CD4-positive, alpha-beta T cell treated with Interleukin-17A for 4 hours (primary cell): ENCODE measurements at places on chromosomes 2 and 18.

DNA sequence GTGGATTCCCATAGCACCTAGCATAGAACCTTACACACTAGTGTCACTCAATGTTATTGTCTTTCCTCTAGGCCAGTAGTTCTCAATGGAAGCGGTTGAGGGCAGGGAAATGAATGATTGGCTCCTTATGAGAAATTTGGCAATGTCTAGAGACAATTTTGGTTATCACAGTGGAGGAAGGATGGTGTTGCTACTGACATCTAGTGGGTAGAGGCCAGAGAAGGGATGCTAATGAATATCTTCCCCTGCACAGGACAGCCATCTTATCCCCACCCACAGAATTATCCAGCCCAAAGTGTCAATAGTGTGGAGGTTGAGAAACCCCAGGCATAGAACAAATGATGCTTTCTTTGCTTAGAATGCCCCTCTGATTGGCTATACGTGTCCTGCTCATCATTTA is 15.8 kb downstream of the C18orf63 start:
- no peak for DNase-seq

DNA sequence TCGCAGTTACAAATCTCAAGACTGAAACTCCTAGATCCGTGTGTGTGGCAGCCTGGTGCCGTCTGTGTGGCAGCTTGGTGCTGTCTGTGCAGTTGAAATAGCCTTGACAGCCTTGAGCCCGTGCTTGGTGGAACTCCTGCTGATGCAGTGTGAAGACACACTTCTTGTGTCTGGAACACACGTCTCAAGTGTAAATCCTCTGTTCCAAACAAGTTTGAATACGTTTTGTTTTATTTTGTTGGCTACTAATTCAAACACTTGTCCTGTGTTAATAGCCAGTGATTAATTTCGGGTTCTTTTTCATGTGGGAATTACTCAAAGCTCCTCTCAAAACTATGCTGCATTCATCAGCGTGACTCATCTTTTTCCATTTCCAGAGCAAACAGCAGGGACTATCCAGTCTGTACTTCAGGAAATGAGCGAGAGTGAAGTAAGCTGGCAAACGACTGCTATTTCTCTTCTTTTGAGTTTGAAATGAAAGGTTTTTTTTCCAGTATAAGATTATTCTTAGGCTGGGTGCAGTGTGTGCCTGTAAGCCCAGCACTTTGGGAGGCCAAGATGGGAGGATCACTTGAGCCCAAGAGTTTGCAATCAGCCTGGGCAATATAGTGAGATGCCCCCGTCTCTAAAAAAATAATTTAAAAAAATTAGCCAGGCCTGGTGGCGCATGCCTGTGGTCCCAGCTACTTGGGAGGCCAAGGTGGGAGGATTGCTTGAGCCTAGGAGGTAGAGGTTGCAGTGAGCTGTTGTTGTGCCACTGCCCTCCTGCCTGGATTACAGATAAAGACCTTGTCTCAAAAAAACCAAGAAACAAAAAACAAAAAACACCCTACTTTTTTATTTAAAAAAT is 152.9 kb downstream of the SPP2 start:
- no peak for DNase-seq

DNA sequence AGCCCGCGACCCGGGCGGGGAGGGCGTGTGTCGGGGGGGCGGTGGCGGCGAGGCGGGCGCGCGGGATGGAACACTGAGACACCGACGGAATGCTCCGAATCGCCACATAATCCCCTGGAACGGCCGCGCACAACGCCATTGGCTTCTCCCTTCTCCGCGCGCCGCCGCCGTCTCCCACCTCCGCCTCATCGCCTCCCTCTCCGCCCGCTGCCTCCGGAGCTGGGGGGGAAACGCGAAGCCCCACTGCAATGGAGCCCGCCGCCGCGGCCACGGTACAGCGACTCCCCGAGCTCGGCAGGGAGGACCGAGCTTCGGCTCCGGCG is at the start of gene PHLPP1:
PHLPP1 (plus strand) TSS at position 106 of the 323 bp plus-strand sequence; CDS start at position 249, 143 bp downstream.
- DNase-seq = no peak

DNA sequence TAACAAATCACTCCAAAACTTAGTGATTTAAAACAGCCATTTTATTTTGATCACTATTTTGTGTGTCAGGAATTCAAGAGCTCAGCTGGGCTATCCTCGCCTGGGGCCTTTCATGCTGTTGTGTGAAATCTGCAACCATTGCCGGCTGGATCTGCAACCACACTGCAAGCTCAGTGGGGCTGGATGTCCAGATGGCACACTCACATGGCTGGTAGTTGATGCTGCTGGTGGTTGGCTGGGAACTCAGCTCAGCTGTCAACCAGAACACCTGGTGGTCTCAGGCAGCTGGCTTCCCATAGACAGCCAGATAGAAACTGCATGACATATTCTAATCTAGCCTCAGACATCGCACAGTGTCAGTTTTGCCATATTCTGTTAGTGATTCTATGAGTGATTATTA is 30.6 kb upstream of the AP1S3 start:
- no peak for DNase-seq

DNA sequence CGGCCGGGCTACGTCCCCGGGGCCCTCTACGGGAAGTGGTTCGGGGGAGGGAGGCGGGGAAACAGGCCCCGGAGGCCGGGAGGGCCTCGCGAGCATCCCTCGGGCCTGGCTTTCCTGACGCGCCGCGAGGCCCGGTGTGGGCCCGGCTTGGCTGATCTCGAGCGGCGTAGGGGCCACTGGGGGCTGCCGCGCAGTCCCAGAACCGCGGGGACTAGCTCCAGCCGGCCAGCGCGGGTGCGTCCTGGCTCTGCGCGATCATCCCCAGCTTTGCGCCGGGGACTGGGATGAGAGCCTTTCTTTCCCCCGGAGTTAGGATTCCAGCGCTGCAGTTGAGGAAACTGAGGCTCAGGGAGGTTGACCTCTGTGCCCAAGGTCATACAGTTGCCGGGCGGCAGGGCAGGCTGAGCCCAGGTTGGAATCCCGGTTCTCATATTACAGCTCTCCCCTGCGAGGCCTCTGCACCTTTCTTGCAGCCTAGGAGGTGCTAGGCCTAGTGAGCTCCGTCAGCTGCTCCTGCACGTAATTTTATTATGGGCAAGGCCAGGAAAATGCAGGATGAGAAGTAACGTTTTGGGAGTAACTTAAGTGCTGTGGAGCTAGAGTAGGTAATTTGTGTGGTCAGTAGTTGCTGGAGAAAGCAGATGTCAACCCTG is 501 bp downstream of the LPIN1 start:
- DNase-seq = peak; percentile 39

DNA sequence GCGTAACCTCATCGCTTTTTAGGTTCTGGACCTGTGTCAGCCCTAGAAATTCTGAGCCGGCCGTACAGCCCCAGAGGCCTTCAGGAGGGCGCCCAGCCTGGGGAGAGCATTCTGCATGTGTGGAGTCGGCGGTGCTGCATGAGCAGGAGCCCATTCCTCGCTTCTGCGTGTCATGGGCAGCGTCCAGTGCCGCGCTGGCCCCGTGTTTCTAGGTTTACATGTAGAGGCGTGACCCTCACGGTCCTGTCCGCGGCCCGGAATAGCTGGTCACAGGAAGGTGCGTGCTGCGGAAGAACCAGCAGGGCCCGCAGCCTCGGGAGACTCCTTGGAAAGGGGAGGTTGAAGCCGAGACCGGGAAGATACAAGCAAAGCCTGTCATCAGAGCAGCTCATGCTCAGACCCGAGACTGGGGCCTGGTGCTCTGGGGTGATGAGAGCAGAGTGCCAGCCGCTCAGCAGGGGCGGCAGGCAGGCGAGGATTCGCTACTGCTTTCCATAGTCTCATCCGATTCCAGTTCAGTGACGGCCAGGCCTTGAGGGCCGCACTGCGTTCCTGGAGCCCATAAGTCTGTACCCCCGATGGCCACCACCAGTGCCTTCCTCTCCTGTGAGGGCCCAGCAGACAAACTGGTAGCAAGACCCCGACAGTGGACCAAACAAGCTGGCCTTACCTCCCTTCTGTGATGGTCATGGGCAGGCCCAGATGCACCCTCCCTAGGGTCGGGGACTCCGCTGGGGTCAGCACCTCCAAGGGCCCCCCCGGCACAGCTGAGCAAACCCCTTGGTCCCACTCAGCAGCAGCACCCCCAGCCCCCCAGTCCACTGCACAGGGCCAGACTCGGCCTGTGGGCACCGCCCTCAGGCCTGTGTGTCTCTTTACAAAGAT is 15.6 kb upstream of the NFATC1 start:
- no peak for DNase-seq

DNA sequence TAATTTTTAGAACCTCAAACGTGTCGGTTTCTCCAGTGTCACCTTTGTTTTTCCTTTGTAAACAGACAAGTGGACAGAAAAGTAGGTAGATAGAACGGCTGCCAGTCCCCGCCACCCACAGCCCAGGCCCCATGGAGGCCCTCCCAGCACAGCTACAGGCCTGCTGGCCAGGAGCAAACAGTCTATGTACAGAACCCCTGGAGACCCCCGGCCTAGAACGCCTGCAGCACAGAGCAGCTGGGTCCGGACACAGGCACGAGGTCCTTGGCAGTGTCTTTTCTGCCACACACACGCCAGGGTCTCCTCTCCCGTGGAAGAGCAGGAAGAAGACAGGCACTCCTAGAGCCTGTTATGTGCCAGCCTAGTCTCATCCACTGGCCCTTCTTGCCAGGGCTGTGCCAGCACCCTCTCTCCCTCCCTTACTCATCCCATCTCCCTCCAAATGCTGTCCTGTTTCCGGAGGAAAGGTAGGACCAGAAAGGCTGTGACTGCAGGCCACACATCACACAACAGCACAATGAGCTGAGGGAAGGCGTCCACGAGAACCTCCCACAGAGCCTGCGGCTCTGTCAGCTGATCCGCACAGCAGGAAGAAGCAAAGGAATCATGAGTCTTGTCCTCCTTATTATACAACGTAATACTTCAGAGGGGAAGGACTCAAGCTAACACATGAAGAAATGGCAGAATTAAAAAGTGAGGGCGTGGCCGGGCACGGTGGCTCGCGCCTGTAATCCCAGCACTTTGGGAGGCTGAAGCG is 7.7 kb downstream of the DTYMK start:
- no peak for DNase-seq

- DNase-seq = no peak
These were observed 14.8 kb upstream of the REEP1 start for GRCh38 chr2:86352137-86352726.

- DNase-seq = no peak
These were observed 133.7 kb downstream of the RHBDD1 start for GRCh38 chr2:226969417-226970080.

DNA sequence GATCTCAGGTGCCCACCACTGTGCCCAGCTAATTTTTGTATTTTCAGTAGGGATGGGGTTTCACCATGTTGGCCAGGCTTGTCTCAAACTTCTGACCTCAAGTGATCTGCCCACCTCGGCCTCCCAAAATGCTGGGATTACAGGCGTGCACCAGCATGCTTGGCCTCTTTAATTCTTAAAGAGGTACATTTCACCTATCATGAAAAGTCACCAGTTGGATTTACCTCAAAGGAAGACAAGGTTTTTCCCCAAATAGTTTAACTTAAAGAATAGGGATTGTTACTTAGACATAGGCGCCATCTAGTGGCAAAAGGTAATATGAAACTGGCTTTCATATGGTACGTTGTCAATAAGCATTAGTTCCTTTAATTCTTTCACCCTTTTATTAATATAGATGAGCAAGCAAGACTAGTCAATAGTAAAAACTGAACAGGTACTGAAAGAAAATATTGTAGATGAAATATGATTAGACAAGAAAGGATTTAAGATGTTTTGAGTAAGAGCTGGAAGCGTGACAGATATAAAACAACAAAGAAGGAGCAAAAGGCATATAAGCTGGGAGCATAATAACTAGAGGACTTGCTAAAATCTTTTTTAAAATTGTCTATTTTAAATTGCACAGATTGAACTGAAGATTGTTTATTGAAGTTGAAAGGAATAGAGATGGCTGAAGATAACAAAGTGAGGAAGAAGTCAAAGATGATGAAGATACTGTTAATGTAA is 35.0 kb upstream of the PSMD14 start:
- DNase-seq = peak; percentile 43

GRCh38 chr2:237270520-237270919 is 143.4 kb downstream of the COL6A3 start:
- DNase-seq = no peak

DNA sequence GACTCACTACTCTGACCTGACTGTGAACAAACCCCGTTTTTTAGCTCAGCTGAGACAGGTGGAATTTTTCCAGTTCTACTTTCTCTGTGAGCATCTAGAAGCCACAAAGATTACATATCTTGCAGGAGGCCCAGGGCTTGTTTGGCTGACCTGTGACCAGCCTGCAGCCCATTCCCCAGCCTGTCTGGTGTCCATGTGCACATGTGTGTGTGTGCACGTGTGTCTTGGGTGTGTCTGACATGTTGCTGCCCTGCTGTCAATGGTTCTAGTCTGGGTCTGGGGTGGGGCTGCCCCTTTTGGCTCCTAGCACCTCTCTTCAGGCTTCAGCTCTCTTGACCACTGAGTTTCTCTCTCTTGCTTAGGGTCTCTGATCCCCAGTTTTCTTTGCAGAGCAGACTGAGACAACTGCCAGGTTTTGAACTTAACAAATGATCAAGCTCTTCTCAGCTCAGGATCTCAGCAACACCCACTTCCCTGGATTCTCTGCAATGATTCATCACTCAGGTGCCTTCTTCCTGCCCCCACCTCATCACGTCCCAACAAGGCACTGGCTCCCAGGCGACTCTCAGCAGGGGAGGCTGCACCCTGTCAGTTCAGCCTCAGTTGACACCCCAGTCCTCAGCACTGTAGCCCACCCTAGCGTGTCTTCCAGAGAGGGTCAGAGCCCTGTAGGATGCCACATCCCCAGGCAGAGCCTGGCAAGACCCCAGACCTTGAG is 130.3 kb downstream of the CELF4 start:
- DNase-seq = no peak

DNA sequence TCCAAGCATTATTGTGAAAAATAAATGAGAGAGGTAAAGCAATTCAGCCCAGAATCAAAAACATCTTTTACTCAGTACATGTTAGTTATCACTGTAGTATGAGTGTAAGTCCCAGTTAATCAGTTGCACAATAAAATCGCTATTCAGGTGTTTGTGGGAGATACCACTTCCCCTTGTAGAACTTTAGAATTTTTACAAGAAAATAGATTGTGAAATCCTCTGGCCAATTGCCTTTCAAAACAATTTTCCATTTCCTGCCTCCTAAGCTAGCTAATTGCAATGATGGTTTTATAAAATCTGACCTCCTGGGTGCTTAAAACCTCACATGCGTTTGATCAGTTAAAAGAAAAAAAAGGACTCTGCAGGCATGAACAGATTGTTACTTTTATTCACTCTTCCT is 332.5 kb downstream of the PID1 start:
- DNase-seq = no peak

- DNase-seq = peak; percentile 73
These were observed at the start of gene STON1 for GRCh38 chr2:48530033-48530811. STON1 (plus strand) TSS chr2:48530154; CDS start chr2:48580634, 50,480 bp downstream.
